ENCODE measurements at places on chromosomes 2 and 18. TPM values are rescaled to one million over a fixed set of nuclear protein-coding genes. Genes with fewer than 3 reads are reported as not detected.

Gene KIF5C
- polyA plus RNA-seq: 1.2 TPM

Gene KCNS3
- polyA plus RNA-seq: 1.5 TPM

Gene GPBAR1
- 75.3 TPM for polyA plus RNA-seq

Gene SERPINB5
- not detected for polyA plus RNA-seq

Gene C1GALT1C1L
- polyA plus RNA-seq: 1.0 TPM

Gene AMER3
- 0.28 TPM for polyA plus RNA-seq

Measured in adipose tissue (tissue), 3 donors.